ENCODE measurements at places on chromosomes 1 and 21.

DNA sequence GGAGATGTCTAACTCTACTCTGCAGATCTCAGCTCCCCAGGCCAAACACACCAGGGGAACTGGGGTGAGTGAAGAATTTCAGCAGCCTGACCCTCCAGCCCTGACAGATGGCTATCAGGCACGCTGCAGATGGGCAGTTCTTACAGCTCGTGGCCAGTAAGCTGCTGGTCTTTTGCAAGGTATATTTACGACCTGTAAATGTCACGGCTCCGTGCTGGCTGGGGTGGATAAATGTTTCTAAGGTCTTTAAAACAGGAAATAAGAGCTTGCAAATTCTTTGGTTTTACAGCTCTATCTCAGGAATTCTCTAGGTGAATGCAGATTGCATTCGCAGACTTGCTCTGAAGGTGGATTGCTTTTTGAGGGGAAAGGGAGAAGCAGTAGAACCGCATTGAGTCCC is 10.1 kb downstream of the DOP1B start:
- no peak for DNase-seq

DNA sequence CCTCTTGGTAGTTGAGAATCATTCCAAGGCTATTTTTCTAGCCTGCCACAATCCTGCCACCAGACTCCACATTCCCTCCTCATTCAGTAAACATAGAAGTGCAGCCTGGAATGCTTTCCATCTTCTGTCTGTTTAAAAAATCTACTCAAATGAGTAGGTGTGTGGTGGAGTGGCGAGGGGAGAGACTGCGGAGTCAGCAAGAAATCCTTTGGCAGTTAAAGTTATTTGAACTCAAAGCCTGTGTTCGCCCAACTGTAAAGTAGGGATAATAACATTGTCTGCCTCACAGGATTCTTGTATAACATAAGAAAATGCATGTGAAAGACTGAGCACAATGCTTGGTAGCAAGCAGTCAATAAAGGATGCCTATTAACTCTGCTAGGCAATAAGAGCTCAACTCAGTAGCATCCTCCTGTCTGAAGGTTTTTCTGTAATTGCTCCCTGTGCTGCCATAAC is 22.2 kb upstream of the DPT start:
- DNase-seq = no peak

DNA sequence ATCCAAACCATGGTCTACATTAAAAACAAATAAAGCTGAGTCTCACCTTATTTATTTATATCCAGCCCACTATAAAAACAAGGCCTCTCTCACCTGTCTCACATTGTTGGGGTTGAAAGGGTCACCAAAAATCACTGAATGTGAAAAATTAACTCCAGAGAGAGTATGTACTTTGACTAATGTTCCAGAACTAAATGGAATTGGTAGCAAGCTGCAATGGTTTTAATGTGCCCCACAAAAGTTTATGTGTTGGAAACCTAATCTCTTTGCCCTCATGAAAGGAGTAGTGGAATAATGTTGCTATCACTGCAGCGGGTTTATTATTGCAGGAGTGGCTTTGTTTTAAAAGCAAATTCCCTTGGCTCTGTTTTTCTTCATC is 230.3 kb downstream of the LTN1 start:
- DNase-seq = no peak

- no peak for DNase-seq
Observed at GRCh38 chr1:241557551-241558193, 25.5 kb downstream of the KMO start.

DNA sequence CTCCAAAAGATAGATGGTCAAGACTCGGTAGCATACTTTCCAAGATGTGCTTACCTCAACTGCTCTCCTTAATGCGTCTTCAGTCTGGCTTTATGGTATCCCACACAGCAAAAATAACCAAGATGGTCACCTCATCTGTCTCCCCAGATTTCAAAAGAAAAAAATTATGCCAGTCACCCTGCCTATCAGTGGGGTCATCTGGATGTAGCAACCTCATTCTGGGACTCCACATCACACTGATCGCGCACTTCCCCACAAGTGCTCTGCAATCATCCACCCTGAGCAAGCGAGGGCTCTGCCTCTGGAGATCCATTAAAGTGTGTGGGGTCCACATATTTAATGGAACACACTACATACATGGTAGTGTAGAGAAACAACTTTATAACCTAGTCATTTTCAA is 42.5 kb downstream of the ACBD3 start:
- DNase-seq = no peak

- DNase-seq = no peak
Observed at GRCh38 chr1:8097077-8097799, 71.1 kb upstream of the ERRFI1 start.

- DNase-seq = no peak
Observed at GRCh38 chr1:242139986-242140385, 141.1 kb upstream of the MAP1LC3C start.

DNA sequence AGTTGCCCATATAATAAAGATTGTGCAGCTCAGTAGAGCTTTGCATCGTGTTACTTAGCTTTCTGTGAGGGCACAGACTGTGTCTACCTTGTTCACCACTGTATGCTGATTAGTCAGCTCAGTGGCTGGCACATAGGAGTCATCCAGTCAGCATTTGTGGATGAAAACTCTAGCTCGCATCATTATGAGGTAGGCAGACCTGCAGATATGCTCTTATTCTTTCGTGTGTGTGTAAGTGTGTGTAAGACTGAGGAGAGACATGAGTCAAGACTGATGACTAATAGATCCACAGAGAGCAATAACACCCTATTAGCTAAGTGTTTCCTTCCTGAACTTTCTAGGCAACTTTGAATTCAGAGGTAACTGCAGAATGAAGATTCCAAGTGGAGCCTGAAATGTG is 17.1 kb downstream of the TTF2 start:
- DNase-seq = no peak

- DNase-seq = no peak
Observed at GRCh38 chr1:79969886-79970285, 963.4 kb upstream of the ADGRL4 start.

DNA sequence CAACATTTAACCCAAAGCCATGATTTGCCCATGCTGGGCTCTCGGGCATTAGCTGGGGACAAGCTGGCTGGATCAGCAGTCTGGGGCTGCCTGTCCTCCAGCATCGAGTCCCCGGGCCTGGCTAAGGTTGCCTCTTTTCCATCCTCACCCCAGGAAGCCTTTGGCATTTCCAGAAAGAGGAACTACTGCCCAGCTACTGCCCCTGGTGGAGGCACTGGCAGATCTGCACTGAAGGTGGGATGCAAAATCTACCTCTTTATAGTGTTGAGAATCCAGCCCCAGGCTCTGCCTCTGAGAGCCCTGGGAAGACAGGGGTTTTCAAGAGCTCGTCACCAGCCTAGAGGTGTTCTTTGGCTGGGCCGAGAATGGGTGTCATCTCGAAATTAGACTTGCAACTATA is 635.9 kb downstream of the MATN1 start:
- DNase-seq = no peak

DNA sequence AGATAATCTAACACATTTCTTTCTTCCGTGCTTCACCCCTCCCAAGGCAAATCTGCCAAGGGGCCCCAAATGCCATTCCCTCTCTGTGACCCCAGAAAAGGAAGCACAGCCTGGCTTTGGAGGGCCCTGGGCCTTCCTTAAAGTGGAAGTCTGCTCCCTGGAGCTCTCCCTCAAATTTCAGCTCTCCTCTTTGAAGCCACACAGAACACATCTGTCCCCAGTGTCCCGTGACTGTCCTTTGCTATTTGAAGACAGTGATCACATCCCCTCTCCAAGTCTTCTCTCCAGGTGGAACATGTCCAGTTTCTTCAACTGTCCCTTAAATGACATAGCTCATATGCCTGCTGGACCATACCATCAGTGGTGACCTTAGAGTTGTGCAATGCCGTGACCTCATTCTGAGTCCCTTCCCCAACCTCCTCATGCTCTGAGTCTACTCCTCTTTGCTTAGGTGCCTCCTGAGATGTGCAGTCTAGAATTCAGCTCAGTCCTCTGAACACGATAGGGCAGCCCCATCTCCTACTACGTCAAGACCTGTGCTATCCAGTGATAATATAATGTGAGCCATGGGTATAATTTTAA is 18.4 kb upstream of the FOXO6 start:
- DNase-seq = no peak

GRCh38 chr1:164524810-164525209 is 34.2 kb upstream of the PBX1 start:
- no peak for DNase-seq

DNA sequence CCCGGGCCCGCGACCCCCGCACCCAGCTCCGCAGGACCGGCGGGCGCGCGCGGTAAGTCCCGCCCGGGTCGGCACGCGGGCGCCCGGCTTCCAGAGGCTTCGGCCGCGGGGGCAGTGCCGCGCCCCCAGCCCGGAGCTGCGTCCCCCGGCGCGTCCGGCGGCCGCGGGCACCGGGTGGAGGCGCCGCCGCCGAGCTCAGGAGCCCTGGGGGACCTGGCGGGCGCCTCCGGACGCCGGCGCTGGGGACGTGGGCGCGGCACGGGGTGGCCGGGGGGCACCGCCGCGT is 227 bp downstream of the NBL1 start:
- DNase-seq = no peak

DNA sequence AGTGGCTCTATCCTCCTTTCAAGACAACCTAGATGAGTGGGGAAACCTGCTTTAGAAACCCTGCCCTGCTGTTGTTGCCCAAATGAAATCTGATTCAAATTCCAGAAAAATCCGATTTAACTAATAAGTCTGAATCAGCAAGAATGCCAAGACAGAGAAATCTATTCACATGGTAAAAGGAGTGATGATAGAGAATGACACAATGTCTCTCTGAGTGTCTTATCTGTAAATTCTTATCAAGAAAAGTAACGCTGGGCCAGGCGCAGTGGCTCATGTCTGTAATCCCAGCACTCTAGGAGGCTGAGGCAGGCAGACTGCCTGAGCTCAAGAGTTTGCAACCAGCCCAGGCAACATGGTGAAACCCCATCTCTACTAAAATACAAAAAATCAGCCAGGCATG is 13.7 kb upstream of the GUCA2A start:
- DNase-seq = no peak

- DNase-seq = no peak
Observed at GRCh38 chr1:110774398-110774797, 98.5 kb upstream of the CD53 start.

- DNase-seq = no peak
Observed at GRCh38 chr1:82722608-82723007, 921.9 kb downstream of the ADGRL2 start.

- DNase-seq = no peak
Observed at GRCh38 chr1:170075186-170075585, 691 bp upstream of the KIFAP3 start.

DNA sequence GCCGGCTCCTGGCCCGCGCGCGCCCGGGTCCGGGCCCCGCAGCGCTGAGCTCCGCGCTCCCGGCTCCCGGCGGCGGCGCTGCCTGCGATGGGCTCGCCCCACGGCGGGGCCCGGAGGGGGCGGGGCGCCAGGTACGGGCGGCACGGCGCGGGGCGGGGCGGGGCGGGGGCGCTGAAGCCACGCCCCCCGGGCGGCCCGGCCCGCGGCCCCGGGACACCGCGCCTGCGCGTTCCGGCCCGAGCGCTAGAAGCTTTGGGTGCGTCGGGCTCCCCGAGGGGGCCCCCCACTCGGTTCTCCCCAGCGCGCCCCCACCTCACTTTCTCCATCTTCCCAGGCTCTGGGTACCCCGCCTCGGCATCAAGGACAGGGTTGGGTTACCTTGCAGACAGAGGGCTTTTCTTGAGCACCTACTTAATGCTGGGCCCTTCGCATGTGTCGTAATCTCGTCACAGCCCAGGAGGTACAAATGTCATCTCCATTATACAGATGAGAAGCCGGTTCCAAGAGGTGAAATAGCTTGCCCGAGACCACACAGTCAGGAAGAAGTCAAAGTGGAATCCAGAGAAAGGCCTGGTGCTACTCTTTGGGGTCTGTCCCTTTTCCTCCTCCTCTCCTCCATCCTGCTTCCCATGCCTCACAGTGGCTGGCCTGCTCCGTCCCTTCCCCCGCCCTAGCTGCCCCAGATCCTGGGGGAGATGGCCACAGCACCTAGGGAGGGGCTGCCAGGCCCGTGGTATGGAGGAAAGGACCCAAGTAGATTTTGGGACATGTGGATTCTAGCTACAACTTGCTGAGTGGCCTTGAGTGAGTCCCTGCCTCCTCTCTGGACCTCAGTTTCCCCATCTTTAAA is 46.5 kb downstream of the RAP1GAP start:
- no peak for DNase-seq

DNA sequence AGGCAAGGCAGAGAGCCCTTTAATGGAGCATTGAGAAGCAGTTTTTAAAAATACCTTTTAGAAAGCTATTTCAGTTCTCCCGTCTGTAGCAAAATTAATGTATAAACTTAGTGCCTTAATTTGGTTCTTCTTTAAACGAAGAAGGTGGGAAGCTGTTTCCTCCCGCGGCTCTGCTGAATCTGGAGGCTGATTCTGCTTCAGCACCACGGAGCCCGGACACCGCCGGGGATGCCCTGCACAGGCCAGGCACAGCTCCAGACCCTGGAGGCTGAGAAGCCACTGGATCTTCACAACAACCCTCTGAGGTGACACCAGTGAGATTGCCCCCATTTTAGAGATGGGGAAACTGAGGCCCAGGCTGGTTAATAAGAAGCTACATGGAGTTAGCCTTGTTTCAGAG is 175.8 kb upstream of the VAMP3 start:
- DNase-seq = no peak

DNA sequence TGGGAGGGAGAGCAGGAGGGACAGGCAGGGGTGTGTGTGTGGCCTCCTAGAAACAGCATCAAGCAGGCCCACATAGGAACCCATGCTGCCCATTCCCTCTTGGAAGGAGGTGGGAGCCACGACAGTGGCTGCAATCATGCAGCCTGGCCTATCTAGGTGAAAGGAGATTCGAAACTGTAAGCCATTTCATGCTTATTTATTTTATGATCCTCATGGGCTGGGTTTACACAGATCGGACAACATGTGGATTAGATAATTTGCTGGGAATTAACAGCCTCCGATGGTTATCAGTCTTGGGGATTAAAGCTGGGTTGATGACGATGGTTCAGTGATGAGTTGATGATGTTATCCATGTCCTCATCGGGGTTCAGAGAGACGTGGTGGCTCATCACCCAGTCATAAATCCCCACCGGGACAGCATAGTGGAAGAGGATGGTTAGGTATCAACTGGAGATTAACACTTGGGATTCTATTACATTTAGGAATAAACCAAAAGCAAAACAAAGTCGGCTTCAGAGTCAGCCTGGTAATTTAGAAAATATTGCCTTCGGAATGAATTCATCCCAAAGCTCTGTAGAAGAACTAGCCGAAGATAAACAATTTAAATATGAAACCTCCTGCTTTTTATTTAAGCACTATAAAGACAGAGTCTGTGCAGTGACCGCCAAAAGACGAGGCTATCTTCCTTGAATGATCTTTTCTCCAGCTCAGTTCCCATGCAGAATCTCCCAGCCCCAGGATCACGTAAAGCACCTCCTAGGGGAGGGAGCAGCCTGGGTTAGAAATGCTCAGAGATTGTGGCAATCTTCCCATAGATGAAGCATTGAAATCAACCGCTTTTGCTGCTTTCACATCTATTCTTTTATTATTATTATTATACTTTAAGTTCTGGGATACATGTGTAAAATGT is 252.8 kb downstream of the FOXD2 start:
- no peak for DNase-seq

Data from omental fat pad (tissue), 4 donors.